ENCODE measurements at places on chromosomes 4 and X.

- no peaks in the 10 kb centered on the region for H3K36me3 ChIP-seq
- DNase-seq: no peak
- no peaks in the 10 kb centered on the region for H3K27me3 ChIP-seq
- no peaks in the 10 kb centered on the region for H3K4me1 ChIP-seq
These were observed 8.3 kb downstream of the MAGEA11 start for GRCh38 chrX:149720021-149720689.

DNA sequence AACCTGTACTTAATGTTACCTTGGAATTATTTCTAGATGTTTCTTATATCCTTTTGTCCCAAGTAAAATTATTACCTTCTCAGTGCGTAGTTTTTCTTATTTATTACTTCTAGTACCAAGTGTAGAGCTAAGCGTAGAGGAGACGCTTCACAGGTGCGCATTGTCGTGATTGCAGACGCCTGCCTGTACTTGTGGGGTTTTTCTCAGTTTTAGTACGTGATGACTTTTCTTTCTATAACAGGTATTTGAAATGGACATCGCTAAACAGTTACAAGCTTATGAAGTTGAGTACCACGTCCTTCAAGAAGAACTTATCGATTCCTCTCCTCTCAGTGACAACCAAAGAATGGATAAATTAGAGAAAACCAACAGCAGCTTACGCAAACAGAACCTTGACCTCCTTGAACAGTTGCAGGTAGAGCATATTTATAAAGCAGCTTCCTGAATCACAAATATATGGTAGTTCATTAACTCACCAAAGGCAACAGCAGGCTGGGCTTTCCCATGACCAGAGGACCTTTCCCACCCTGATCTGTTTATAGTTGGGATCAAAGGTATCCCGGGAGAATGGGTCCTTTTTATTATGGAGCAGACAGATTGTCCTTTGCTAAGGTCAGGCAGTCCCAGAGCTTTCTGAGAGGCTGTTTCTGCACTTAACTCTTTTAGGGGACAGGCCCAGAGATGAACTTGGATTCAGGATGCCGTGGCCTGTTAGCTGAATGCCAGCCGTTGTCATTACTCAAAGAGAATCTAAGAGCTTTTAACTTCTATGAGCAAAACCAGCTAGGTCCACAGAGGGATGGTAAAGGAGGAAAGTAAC is 172.9 kb downstream of the PTTG2 start:
- H3K4me3 ChIP-seq: no peak overlapping the region
- DNase-seq: peak; percentile 81
- no peaks in the 10 kb centered on the region for H3K27me3 ChIP-seq
- peaks cover 62% of the 10 kb centered on the region for H3K4me1 ChIP-seq
- H3K27ac ChIP-seq: peak overlapping the region; percentile 49

DNA sequence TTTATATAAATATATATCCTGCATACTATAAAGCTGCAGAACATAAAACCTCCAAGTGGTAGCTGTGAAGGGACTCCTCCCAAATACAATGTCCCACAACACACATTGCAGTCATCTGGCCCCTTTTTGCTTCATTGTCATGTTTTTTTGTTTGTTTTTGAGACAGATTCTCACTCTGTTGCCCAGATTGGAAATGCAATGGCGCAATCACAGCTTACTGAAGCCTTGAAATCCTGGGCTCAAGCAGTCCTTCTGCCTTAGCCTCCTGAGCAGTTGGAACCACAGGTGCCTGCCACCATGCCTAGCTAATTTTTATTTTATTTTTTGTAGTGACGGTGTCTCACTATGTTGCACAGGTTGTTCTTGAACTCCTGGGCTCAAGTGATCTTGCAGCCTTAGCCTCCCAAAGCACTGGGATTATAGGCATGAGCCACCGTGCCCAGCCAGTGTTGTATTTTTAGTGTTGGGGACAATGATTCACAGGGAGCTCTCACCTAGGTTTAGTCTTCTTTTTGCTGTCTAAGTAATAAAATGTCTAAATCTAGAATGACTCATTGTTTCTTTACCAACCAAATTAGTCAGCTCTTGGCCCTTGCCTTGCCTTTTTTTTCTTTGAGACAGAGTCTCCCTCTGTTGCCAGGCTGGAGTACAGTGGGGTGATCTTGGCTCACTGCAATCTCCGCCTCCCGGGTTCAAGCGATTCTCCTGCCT is 24.0 kb upstream of the XIAP start:
- no peak overlapping the region for H3K27ac ChIP-seq
- H3K4me1 ChIP-seq: no peaks in the 10 kb centered on the region
- no peak overlapping the region for H3K4me3 ChIP-seq
- no peaks in the 10 kb centered on the region for H3K27me3 ChIP-seq

DNA sequence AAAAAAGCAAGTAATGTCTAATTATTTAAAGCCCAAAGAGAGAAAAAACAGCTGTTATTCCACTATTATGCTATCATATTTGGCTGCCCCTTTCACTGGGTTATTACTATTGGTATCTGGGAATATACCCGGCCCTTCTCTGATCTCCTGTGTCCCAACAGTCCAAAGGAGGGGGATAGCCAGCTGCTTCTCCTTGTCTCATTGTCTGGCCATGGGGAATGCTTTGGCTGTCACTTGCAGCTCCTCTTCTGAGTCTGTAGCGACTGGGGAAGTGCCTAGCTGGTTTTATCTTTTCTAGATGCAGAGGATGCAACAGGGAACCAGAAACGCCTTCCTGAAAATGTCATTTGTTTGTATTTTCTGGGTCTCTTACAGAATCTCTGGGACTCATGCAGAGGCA is 33.9 kb downstream of the MGARP start:
- no peak overlapping the region for H3K27ac ChIP-seq
- no peak overlapping the region for H3K4me3 ChIP-seq
- no peaks in the 10 kb centered on the region for H3K4me1 ChIP-seq
- H3K27me3 ChIP-seq: no peaks in the 10 kb centered on the region

DNA sequence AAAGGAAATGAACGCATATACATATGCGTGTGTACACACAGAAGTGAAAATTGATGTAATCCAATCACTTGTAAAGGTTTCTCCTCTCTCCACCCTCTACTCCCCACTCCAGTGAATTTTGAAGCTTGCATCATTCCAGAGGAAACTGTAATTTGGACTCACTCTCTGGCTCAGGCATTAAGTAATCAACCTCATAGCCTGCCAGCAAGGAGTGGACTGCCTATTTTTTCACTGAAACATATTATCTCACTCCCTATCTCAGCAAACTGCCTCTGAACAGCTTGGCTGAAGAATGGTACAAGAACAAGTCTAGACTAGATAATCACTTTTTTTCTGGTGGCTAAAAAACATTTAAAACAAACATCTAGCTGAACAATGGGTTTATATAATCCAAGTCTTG is 124.2 kb downstream of the C4orf51 start:
- H3K27me3 ChIP-seq: no peaks in the 10 kb centered on the region
- H3K36me3 ChIP-seq: no peaks in the 10 kb centered on the region
- H3K4me3 ChIP-seq: no peak overlapping the region
- no peak for DNase-seq
- H3K27ac ChIP-seq: no peak overlapping the region
- H3K4me1 ChIP-seq: peaks cover 30% of the 10 kb centered on the region

DNA sequence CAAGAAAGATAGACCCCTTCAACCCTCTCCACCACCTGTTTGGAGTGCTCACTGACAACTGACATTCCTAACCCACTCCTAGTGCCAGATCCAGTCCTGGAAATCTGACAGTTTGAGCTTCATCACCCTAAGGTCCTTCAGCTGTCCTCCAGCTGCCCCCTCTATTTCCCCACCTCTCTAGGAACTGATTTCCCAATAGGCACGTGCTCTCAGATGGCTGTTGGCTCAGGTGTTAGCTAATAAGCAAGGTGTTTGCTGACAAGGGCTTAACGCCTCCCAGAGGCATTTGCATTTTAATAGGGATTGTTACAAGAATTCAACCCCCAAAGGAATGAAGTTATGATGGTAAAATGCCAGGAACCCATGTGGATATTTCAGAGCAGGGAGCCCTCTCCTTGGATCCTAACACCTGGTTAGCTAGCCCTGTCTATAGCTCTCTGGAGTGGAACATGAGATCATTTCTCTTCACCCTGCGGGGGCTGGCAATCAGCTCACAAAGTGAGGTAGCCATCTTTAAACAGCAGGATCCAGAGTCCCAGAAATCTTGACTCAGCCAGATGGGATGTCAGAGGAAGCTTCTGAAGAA is 348.5 kb upstream of the SFRP2 start:
- no peaks in the 10 kb centered on the region for H3K27me3 ChIP-seq
- no peak overlapping the region for H3K4me3 ChIP-seq
- H3K27ac ChIP-seq: no peak overlapping the region
- no peak for DNase-seq
- H3K36me3 ChIP-seq: no peaks in the 10 kb centered on the region

DNA sequence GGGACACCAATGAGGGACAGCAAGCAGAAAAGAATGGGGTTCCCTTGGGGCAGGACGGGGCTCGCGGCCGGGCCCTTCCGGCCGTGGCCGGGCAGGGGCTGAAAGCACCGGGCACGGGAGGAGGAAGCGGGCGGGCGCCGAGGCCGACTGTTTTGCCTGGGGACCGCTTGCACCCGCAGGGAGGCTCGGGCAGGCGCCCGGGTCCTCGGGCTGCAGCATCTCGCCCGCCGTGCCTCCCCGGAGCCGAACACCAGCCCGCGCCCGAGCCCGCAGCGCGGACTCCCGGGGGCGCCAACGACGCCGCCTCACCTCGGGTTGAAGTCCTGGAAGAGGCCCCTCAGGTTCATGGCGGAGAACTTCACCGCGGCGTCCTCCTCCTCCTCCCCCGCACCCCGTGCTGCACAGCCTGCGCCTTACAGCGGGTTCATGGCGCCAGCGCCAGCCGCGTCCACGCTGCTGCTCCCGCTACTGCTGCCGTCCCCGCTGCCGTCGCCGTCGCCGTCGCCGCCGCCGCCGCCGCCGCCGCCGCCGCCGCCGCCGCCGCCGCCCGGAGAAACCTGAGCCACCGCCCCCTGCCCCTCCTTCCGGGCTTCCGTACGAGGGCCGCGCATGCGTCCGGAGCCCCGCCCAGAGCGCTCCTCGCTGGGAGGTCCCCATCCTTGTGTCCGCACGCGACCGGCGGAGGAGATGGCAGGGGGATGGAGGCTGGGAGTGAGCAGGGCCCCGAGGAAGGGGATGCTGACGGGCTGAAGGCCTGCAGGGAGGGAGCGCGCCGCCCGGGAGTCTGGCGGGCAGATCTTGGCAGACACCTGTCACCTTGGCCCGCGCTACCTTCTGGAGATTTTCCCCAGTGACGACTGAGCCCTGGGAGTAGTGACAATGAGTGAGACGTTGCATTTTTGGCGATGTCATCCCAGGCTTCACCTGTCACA is at the start of gene TMEM185A:
TSS of gene TMEM185A (minus strand) at position 559 of the 932 bp plus-strand sequence. CDS start at position 347, 212 bp downstream.
- no peaks in the 10 kb centered on the region for H3K27me3 ChIP-seq
- peak within 1 kb of the TSS; percentile 10 for H3K27ac ChIP-seq
- no peaks in the 10 kb centered on the region for H3K36me3 ChIP-seq
- H3K4me3 ChIP-seq: peak within 1 kb of the TSS; percentile 73
- no peaks in the 10 kb centered on the region for H3K4me1 ChIP-seq

- peak overlapping the region; percentile 37 for H3K27ac ChIP-seq
- no peaks in the 10 kb centered on the region for H3K36me3 ChIP-seq
- H3K4me1 ChIP-seq: peaks cover 18% of the 10 kb centered on the region
- peak; percentile 53 for DNase-seq
These were observed 138.6 kb downstream of the AFF1 start for GRCh38 chr4:87073199-87074120.

DNA sequence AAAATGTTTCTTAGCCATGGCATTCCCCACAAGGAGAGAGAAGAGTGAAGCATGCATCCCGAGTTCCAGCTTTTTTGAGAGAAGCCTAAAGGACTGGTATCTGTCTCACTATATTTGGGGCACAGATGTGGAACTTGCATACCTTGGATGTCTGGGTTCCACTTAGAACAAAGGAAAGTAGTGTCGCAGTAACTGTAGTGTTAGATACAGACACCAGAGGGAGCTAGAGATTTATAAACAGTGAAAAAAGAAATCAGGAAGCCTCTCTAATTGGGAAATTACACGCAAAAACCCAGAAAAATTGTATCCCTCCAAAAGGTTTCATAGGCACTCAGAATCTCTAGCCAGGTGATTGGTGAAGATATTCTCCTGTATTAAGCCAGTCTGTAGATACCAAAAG is 34.4 kb downstream of the AGTR2 start:
- DNase-seq: no peak
- no peaks in the 10 kb centered on the region for H3K36me3 ChIP-seq
- no peak overlapping the region for H3K27ac ChIP-seq
- no peak overlapping the region for H3K4me3 ChIP-seq

- H3K4me3 ChIP-seq: no peak overlapping the region
- no peak for DNase-seq
- no peaks in the 10 kb centered on the region for H3K4me1 ChIP-seq
- H3K36me3 ChIP-seq: no peaks in the 10 kb centered on the region
- H3K27me3 ChIP-seq: no peaks in the 10 kb centered on the region
- H3K27ac ChIP-seq: no peak overlapping the region
These were observed 45.5 kb downstream of the PSAPL1 start for GRCh38 chr4:7389101-7389701.

DNA sequence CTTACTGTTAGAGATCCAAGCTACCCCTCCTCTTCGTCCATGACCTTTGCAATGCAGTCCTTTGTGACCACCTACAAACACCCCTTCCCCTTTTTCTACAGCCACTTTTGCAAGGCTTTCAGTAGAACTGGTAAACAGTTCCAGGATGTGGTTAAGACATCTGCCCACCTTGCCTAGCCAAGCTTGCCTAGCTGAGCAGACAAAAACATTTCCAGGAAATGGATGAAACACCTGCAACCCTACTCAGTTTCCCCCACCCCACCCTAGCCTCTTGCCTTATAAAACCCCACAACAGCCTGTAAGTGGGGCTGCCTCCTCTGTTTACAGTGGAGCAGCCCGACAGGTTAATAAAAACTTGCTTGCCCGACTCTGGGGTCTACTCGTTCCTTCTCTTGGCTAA is 133.8 kb downstream of the ZC4H2 start:
- H3K36me3 ChIP-seq: no peaks in the 10 kb centered on the region
- no peak overlapping the region for H3K4me3 ChIP-seq
- DNase-seq: no peak

DNA sequence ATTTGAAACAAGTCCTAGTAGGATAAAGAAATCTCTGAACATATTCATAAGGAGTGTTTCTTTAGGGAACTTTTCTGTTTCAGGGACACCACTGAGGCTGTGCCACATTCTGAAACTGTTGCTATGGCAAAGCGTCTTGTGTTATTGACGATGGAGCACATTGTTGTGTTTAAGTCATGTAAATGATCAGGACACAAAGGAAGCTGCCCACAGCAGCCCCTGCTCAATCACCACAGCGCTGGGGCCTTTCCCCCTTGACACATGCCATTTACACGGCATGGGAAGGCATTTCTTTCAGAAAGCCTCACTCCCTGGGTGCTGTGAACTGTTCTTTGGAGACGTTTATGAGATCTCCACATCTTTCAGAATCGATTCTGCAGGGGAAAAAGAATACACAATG is 39.8 kb upstream of the MID1 start:
- no peaks in the 10 kb centered on the region for H3K4me1 ChIP-seq
- no peaks in the 10 kb centered on the region for H3K36me3 ChIP-seq
- DNase-seq: no peak
- no peak overlapping the region for H3K27ac ChIP-seq
- H3K27me3 ChIP-seq: no peaks in the 10 kb centered on the region

DNA sequence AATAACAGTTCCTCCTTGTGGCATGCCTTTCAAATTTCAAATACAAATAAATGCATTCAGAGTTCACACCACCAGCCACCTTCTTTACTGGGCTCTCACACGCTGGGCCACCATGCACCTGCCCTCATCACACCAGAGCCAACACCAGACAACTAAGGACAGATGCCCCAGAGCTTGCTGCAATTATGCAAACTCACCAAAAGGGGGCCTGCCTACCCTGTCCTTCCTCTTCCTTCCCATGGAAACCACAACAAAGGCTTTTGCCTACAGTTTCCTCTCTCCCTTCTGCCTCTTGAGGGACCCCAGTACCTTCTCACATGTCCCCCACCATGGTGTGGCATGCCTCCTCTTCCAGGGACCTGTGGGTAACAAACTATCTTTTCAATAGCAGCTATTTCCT is 1333.9 kb upstream of the TENM3 start:
- H3K4me3 ChIP-seq: no peak overlapping the region
- H3K27ac ChIP-seq: no peak overlapping the region
- DNase-seq: no peak
- H3K27me3 ChIP-seq: no peaks in the 10 kb centered on the region
- no peaks in the 10 kb centered on the region for H3K4me1 ChIP-seq

All from right lobe of liver (tissue), 6 donors.